ENCODE measurements at places on chromosomes 3 and 15.

DNA sequence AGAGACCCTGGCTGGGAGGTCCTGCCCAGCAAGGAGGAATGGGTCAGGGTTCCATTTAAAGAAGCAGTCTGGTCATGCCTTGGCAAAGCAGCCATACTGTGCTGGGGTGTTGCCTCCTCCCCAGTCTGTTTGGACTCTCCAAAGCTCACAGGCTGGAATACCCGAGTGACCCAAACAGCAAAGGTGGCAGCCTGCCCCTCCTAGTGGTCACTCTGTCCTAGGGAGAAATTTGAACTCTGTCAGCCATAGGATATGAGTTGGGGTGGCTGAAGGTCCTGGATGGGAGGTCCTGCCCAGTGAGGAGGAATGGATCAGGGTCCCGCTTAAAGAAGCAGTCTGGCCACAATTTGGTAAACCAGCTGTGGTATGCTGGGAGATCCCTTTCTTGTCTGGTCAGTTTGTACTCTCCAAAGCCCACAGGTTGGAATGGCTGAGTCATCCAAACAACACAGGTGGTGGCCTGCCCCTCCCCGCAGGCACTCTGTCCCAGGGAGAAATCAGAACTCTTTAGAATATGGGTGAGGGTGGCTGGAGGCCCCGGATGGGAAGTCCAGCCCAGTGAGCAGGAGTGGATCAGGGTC, 45.0 kb downstream of the CCR1 start:
- no peak for DNase-seq

DNA sequence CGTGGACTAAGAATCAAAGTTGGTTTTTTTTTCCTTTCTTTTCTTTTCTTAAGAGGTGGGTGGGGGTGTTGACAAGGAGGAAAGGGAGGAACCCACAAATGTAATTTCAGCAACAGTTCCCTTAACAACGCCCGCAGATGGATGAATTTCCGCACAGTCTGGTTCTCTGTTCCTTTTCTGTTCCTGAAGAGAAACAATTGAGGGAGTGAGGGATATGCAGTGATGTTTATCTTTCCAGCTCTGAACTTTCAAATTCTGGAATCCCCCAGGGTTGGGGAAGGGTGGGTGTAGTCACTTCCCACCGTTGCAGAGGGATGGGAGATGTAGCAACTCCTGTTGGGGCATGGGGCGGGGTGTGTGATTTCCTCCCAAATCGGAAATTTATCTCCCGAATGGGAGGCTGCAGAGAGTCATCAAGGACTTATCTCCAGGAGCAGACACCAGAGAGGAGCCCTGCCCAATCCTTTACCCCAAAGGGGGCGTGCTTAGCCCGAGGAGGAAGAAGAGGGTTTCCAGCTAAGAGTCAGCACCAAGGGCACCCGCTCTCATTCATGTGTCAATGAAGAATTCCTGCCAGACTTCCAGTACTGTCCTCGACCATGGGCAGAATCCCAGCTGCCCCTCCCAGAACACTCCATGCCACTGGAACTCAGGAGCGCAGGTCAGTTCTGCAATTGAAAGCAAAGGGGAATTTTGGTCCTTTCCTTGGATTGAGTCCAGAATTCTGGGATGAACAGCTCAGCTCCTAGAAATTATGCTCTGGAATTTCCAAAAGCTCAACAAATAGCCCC, 35.0 kb upstream of the CFAP161 start:
- no peak for DNase-seq

- DNase-seq = no peak
Measured at GRCh38 chr15:87123676-87124382, 1044.2 kb downstream of the AGBL1 start.

GRCh38 chr3:23966328-23966727, 21.2 kb downstream of the NR1D2 start:
- no peak for DNase-seq

DNA sequence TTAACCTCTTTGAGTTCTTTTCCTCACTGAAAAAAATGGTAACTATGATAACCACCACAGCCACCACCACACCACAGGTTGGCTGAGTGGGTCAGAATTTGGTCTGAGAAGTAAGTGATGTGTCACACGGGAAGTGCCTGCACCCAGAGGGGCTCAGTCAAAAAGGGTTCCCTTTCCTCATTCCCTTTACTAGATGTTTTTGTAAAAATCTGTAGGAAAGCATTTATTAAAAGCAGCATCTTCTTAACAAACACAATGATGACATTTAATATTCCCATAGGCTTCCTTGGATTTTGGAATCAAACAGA, 23.2 kb downstream of the CFAP92 start:
- DNase-seq = no peak

DNA sequence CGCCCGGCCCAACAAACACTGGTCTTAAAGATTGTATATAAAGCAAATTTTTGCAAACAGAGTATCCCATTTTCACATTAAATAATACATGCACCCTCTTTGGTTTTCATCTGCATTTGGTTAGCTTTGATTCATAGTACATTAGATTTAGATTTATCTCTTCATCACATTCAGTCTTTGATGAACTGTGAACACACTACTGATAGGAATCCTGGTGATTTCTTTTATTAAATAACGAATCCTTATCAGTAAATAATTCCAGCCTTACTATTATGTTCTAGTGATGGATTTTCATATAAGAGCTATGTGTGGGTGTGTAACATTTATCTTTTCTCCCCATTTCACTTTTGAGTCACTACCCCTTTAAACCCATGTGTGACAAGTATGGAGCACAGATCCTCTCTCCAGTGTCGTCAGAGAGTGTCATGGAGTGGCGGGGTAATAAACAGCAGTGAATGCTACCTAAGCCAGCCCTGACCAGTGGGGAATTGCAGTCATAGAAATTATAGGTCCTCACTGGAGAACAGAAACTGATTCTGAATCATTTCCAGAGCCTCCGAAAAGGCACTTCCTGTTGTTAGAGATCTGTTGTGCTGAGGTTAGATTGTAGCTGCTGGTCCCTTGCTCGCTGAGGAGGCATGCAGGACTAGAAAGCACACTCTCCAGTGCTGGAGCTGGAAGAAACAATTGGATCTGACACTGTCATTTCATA, 22.0 kb downstream of the SLC7A14 start:
- no peak for DNase-seq

DNA sequence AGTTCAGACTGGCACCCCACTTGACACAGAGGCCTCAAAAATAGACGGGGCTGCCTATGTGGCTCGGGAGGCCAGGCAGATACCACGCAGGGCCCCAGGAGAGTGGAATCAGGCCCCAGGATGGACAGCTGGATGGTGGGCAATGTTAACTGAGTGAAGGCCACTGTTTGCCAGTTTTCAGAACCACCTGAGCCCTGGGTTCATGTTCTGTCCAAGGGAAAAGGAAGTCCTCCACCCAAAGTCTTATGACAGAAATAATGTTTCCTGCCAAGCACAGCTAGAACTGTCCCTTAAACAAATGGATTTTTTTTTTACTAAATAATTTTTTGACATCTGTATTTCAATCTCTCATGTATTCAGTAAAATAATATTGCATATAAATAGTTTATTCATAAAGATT, 228.4 kb downstream of the KLF13 start:
- no peak for DNase-seq

GRCh38 chr3:15476378-15476777, 45.1 kb downstream of the COLQ start:
- no peak for DNase-seq

DNA sequence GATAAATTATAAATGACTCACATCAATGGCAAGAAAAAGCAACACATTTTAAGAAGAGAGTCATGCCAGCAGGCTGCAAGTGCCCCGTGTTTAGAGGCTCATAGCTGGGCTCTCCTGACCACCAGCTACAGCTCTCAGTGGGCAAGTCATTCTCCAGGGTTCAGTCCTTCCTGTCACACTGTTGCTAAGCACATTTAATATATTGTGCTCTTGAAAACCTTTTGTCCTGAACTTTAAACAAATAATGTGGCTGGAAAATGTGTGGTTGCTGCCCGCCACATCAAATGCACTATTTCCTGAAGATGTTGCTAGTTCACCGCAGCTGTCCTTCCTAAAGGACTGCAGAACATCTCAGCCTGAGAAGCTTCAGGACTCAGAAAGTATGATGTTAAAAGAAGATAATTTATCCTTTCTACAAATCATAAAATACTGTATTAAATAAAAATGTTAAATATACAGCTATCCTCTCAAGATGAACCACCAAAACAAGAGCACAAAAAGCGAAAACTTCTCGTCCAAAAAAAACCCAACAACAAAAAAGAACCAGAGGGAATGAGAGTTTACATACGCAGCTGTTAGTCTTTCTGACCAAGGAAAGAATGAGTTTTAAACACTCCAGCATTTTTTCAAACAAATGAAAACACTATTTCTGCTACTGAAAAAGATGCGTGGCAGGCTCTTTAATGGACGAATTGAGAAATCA, 951 bp downstream of the TARS3 start:
- no peak for DNase-seq

GRCh38 chr3:157142315-157142714, 17.6 kb downstream of the CCNL1 start:
- DNase-seq = no peak

- DNase-seq = no peak
Measured at GRCh38 chr3:105812194-105812586, 56.6 kb downstream of the CBLB start.

- DNase-seq = no peak
Measured at GRCh38 chr3:16496408-16497222, 16.9 kb downstream of the RFTN1 start.

GRCh38 chr3:69690-70089, 126.9 kb upstream of the CHL1 start:
- no peak for DNase-seq

GRCh38 chr3:19526071-19526470, 377.8 kb downstream of the KCNH8 start:
- DNase-seq = no peak

DNA sequence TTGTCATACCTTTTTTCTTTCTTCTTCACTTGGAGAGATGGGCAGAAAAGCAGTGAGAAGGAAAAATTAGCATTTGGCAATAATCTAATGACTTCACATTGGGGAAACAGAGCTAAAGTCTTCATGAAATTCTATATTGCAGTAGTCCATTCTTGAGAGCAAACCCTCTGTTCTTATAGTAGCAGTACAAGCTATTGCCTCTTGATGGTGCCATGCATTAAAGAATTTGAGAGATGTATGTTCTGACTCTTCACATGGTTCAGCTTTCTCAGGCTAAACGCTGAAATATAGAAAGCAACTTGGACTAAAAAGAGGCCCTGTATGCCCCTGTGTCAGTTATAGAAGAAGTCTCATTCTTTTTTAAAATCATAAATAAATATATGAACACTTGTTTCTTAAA, 36.0 kb downstream of the PHLDB2 start:
- DNase-seq = peak; percentile 45

GRCh38 chr15:73296609-73297353, 72.0 kb downstream of the HCN4 start:
- no peak for DNase-seq

DNA sequence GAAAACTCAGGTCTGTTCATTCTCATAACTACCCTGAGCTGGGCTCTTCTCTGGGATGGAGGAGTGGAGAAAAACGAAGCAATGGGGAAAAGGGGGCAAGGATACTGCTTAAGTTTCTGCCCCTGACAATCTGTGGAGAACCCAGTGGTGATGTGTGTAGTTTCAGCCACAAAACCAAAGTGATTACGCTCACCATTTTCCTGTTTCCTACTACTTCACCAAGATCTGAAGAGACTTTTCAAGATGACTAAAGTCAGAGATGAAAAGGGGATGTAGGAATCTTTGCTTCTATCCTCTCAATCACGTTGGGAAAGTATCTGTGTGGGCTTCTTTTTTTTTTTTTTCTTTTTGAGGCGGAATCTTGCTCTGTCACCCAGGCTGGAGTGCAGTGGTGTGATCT, 8.3 kb upstream of the UBE2E1 start:
- DNase-seq = no peak

DNA sequence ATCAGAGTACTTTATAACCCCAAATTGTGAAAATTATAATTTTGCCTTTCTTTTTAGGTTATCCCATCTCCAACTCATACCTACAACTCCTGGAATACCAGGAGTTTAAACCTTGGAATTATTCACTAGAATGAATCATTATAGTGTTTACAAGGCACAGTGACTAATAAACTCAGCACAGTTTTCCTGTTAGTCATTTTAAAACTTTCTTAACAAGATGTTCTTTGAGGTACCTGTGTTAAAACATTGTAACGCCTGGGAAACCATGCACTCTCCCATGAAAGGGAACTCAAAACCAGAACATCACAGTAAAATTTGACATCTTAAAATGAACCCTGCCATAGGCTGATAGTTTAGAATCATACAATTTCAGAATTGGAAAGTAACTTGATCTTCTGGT, 132.4 kb upstream of the OSTN start:
- no peak for DNase-seq

DNA sequence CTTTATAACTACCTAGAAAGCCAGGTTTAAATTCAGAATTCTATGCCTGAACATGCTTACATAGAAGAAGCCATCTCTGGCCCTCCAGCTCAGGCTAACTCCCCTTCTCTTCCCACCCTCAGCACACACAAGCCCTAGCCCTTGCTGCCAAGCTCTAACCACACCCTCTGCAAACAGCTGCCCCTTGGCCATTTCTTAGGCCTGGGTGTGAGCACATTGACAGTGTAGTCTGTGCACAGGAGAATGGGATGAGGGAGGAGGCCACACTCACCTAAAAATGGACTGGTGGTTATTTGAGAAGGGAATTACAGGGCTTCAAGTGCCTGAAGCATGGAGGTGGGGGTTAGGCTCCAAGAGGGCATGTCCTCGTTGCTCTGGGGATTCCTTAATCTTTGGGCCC, 42.3 kb upstream of the SLC25A36 start:
- no peak for DNase-seq

DNA sequence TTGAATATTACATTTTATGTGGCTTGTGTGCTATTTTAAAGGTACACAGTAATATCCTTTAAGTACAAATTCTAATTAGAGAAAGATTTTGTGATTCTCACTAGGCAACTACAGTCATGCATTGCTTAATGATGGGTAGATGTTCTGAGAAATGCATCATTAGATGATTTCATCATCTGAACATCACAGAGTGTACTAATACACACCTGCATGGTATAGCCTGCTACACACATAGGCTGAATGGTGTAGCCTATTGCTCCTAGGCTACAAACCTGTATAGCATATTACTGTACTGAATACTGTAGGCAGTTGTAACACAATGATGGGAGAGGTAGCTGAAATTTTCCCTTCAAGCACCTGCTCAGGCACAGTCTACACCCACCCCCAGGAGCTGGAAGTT, 217.4 kb upstream of the EOMES start:
- no peak for DNase-seq

- no peak for DNase-seq
Measured at GRCh38 chr15:101407439-101407838, 82.1 kb downstream of the PCSK6 start.

- no peak for DNase-seq
Measured at GRCh38 chr3:16375891-16376290, 110.9 kb downstream of the OXNAD1 start.

DNA sequence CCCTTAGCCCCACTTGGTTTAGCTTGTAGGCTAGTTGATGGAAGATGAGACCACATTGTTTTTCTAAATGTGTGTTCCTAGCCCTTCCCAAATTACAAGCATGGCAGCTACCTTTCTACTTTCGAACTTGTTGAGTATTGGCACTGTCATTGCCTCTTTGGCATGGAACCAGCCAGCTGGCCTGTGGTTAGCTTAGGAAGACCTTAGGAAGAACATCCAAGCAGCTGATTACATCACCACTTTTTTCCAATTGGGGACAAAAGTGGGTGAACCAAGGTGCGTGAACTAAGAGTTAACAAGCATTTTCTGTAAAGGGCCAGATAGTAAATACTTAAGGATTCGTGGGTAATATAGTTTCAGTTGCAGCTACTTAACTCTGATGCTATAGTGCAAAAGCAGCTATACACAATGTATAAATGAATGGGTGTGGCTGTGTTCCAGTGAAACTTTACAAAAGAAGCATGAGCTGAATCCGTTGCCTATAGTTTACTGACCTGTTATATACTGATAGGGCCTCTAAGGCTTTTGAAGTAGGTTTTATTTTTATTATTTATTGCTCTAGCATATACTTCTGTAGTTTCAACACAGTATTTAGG, 8.5 kb downstream of the KLHL18 start:
- DNase-seq = no peak

All from NCI-H1436 treated with DMSO at 0.1 percent for 48 hours (cell line).